ENCODE measurements at places on chromosomes 3 and 15.

GRCh38 chr3:99504258-99504657 lies 134.1 kb upstream of the COL8A1 start:
- no peak for DNase-seq

GRCh38 chr3:53773611-53774368 lies 72.4 kb downstream of the CHDH start:
- no peak for DNase-seq

GRCh38 chr3:125140818-125141595 lies 71.5 kb downstream of the SLC12A8 start:
- no peak for DNase-seq

DNA sequence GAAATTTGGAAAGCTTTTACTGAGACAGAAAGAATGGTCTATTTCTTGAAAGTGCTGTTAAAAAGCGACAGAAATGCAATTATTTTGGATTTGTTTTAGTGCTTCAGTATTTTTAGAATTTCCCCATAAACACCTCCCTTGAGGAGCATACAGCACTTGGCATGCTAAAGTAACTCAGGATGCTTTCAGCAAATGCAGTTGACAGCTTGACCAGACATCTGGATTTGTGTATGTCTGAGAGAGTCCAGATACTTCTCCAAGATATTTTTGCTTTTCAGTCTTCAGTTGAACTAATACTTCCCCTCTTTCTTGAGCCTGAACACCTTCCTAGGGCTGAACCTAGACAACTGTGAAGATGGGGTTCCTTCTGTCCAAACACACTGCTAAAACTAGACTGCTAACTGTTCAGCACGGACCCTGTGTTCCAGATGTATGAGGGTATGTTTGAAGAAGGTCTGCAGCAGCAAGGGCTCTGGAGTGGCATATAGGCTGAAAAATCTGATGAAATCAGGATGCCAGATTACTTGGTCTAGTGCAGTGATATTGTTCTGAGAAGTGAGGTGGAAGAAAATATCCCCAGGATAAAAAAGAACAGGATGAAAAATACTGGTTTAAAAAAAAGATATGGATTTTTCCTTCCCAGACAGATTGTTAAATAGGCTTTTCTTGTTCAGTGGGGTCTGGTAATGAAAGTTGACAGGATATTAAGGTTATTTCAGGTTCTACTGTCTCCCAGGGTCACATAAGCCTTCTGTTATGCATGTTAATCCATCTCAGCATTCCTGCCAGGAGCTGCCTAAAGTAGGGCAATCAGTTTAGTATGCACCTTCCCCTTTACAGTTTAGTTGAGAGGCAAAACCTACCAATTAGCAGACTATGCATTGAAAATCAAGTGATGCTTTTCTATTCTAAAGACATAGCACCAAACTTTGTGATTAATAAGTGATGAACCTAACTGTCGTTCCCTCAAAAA lies 516.9 kb upstream of the TBL1XR1 start:
- DNase-seq, result no peak

DNA sequence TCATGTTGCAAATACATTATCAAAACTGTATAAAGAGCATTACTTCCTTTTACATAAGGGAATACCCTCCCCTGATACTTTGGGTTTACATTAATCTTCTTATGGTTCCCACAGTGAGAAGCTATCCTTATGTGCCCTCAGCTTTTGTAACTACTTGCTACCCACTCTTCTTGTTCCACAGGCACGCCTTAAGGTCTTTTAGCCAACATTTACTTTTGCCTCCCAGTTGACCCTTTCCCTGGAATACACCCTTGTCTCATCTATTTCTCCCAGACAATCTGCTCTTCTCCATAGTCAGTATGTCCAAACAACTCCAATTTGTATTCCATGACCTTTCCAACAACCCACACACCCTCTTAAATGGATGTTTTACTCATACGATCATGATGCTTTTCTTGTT lies 116.8 kb upstream of the COL8A1 start:
- DNase-seq, result no peak

GRCh38 chr3:170010498-170010897 lies 27.3 kb upstream of the GPR160 start:
- no peak for DNase-seq

DNA sequence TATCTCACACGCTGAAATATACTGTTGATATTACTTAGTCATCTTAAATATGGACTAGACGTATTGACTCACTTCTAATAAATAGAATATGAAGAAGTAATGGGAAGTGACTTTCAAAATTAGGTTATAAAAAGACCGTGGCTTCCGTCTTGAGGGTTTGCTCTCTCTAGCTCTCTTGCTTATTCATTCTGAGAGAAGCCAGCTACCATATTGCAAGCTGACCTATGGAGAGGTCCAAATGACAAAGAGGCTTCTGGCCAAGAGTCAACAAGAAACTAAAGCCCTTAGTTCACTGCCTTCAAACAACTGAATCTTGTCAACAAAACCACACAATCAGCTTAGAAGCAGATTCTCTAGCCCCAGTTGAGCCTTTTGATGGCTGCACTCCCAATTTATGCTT lies 46.1 kb downstream of the SLC9C1 start:
- no peak for DNase-seq

DNA sequence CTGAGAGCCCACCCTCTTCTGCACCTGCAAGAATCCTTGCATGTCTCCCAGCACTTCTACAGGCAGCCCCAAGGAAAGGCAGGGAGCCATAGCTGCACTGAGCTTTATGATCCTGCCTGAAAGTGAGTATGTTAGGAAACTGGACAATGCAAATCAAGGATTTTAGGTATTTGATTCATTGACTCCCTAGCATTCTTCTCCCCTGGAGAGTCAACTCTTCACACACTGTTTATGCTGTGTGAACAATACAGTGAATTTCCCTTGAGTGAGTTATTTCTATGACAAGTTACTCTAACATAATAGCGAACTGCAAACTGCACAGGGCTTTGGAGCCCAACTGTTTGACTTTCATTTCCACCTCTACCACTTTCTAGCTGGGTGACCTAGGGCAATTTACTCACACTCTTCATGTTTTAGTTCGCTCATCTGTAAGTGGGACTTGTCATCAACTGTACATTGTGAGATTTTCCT lies 96.0 kb upstream of the PHLDB2 start:
- no peak for DNase-seq

GRCh38 chr3:159792070-159792469 lies 196.6 kb upstream of the IL12A start:
- DNase-seq, result no peak

- DNase-seq, result peak; percentile 32
Measured at GRCh38 chr3:122560680-122561079, 3.4 kb downstream of the PARP9 start.

GRCh38 chr3:186929685-186930084 lies 641 bp upstream of the ST6GAL1 start:
- DNase-seq, result no peak

DNA sequence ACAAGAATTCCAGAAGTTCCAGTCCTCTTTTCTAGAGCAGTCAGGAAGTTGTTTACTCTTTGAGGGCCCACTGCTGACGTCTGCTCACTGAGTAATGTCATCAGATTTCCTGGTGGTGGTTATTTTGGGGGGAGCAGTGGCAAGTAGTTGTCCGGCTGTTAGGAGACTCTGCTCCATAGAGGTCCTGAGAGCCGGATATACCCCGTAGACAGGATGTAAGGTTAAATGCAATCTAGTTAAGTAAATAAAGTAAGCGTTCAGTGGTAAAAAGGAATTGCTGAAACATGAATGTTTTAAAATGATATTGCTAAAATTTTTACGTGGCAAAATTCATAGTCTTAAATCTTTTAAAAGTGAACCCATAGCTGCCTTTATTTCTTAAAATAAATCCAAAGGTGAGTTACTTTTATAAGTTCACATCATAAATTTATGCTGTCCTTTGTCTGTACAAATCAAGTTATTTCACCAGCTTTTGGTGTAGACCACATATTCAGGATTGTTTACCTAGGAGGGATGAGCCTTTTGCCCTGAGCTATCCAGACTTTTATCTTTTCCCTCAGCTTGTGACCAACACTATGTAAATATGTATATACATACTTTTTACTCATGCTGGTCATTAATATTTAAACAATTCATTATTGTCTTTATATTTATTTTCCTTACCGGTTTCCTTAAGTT lies 65.8 kb downstream of the PDE8A start:
- DNase-seq, result no peak

- no peak for DNase-seq
Measured at GRCh38 chr3:179454887-179455286, 3.6 kb upstream of the GNB4 start.

- DNase-seq, result no peak
Measured at GRCh38 chr15:65213241-65213640, 2.0 kb upstream of the CILP start.

DNA sequence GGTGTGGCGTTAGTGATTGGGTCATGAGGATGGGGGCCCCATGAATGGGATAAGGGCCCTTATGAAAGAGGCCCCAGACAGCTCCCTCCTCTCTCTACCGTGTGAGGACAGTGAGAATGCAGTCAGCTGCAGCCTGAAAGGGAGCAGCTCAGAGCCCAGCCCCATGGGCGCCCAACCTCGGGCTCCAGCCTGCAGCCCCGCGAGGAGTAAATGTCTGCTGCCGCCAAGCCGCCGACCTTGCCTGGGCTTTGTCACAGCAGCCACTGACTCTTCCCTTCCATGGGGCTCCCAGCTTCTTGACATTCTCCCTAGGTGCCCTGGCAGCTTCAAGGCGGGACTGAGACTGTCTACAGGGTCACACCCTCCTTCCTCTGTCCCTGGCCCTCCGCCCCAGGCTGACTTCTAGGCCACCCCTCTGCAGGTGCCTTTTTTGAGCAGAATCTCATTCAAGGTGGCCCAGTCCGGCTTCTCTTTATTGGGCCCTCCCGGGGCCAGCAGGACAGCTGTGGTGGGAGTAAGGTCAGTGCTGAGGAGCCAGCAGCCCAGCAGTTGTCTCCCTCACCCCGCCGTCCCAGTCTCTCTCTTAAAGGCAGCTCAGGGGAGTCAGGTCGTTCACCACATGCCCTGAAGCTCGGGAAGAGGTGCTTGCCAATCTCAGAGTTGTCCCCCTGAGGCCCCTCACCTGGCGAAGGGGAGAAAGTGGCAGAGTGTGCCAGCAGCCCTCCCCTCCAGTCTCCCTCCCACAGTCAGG lies 18.7 kb upstream of the PRR20G start:
- DNase-seq, result no peak

GRCh38 chr3:100125161-100125938 lies 11.0 kb upstream of the FILIP1L start:
- no peak for DNase-seq

DNA sequence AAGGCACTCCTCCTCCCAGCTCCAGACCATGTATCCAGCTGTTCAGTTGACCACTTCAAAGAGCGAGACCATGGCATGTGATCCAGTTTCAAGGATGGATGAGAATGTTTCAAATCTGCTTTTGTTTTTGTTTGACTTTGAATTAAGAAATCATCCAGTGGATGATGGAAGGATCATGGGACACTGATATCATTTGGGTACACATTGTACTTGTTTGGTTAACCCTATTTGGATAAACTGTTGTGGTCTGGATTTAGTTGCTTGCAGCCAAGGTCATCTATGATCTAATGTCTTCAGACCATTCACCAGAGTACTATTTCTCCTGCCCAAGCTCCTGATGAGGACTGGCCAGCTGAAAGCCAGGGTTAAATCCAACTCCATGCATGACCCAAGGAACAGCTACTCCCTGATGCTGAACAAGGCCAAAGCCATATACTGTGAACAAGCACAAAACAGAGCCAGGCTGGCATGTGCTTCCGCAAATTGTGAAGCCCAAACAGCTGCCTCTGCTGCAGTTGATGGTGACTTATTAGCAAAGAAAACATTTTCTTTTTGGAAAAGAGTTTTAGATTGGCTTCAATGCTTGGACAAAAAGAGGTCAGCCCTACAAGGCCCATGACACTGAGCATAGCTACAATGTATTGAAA lies 5.2 kb upstream of the ADAMTS17 start:
- DNase-seq, result no peak

GRCh38 chr3:186989429-186989828 lies 59.1 kb downstream of the ST6GAL1 start:
- DNase-seq, result no peak

- no peak for DNase-seq
Measured at GRCh38 chr3:145183261-145183660, 977.7 kb downstream of the PLOD2 start.

- no peak for DNase-seq
Measured at GRCh38 chr15:31437686-31438085, 111.1 kb downstream of the KLF13 start.

DNA sequence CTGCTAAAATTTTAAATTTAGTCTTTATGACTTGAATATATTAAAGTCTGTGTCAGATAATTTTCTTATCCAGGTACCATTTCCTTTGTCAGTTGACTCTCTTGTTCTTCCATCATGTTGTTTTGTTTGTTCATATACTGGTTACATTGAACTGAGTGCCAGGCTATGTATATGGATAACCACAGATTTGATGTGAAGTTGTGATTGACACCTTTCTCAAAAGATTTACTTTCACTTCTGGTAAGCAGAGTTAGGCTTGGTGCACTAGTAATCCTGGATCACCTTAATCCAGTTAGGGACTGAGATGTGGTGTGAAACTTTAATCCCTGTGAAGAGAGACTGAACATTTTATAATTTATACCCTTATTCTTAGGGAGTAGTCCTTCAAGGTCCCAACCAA lies 99.4 kb downstream of the ADAM10 start:
- DNase-seq, result no peak

DNA sequence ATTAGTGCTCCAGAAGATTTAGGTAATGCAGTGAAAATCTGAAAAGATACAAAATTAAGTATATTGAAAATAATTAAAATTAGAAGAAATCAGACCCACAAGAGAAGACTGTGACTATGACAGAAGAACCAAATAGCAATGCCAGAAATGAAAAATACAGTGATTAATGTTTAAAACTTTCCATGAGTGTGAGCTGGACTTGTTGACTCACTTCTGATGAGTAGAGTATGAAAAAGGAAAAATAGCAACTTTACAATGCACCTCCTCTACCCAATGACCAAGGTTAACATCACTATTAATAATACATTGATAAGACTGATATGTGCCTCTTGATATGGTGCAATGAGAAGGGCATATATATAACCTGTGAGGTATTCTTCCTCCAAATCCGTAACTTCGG lies 39.3 kb upstream of the SLC22A13 start:
- no peak for DNase-seq

DNA sequence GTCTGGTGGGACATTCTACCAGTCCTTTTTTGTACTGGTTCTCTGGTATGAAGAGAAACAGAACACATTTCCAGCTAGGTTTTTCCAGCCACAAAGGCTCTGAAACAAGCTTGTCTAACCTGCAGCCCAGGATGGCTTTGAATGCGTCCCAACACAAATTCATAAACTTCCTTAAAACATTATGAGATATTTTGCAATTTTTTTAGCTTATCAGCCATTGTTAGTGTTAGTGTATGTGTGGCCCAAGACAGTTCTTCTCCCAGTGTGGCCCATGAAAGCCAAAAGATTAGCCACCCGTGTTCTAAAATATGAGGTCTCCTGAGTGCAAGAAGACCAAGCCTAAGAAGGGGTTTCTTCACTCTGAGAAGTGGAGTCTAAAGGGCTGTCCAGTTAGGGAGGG lies 18.4 kb upstream of the TIMP4 start:
- no peak for DNase-seq

DNA sequence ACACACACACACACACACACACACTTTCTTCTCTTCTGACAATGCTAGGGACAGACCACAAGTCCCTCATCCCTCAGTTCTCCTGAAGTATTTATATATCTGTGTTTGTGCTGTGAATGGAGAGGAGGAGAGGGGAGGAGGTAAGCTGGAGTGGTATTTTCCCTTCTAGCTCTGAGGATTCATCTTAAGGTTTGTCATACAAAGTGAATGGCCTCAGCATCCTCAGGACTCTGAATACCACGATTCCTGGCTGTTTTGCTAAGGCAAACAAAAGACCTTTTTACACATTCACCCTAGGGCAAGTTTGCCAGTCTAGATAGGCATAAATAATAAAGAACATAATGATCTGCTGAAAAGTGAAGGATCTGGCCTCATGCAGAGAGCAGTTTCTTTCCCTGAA lies 65.7 kb upstream of the CHMP2B start:
- DNase-seq, result no peak

GRCh38 chr15:101024073-101024695 lies 105.0 kb downstream of the LRRK1 start:
- no peak for DNase-seq
